Right cardiac atrium (tissue), 5 donors: ENCODE measurements at places on chromosomes 11 and 22. TPM values are rescaled to one million over a fixed set of nuclear protein-coding genes. Genes with fewer than 3 reads are reported as not detected.

Gene OR52I1
- polyA plus RNA-seq, result not detected

Gene GSTT2B
- polyA plus RNA-seq, result 8.5 TPM

Gene C11orf97
- not detected for polyA plus RNA-seq

Gene NXPE4
- not detected for polyA plus RNA-seq

Gene OR2AG1
- not detected for polyA plus RNA-seq

Gene SLC22A25
- not detected for polyA plus RNA-seq

Gene MUC2
- polyA plus RNA-seq, result 0.02 TPM

Gene CCDC87
- polyA plus RNA-seq, result 0.43 TPM

Gene NCAPH2
- polyA plus RNA-seq, result 29.1 TPM

Gene MUC5AC
- polyA plus RNA-seq, result not detected

Gene TUBA8
- polyA plus RNA-seq, result 307 TPM

Gene TPBGL
- 0.05 TPM for polyA plus RNA-seq

Gene API5
- polyA plus RNA-seq, result 17.7 TPM

Gene GGT1
- polyA plus RNA-seq, result 3.7 TPM

Gene OR5L1
- polyA plus RNA-seq, result not detected

Gene PHF21B
- polyA plus RNA-seq, result 0.50 TPM

Gene OR10D3
- not detected for polyA plus RNA-seq

Gene KRTAP5-2
- polyA plus RNA-seq, result not detected

Gene UBQLNL
- polyA plus RNA-seq, result 0.18 TPM

Gene OR8A1
- not detected for polyA plus RNA-seq

Gene SHANK3
- polyA plus RNA-seq, result 20.1 TPM

Gene TYR
- not detected for polyA plus RNA-seq

Gene RGL4
- polyA plus RNA-seq, result 0.45 TPM

Gene KCNE3
- 2.2 TPM for polyA plus RNA-seq

Gene DNAJB7
- not detected for polyA plus RNA-seq

Gene VPS51
- 67.1 TPM for polyA plus RNA-seq

Gene SLC5A1
- 49.5 TPM for polyA plus RNA-seq

Gene CEP164
- 8.6 TPM for polyA plus RNA-seq

Gene RIMBP3C
- 0.02 TPM for polyA plus RNA-seq

Gene CHRNA10
- 0.38 TPM for polyA plus RNA-seq

Gene TRIM22
- 14.4 TPM for polyA plus RNA-seq

Gene MYO7A
- 2.4 TPM for polyA plus RNA-seq

Gene BIK
- 0.52 TPM for polyA plus RNA-seq

Gene RAB3IL1
- polyA plus RNA-seq, result 9.7 TPM

Gene PNPLA3
- polyA plus RNA-seq, result 0.48 TPM

Gene OR52E4
- not detected for polyA plus RNA-seq

Gene RAD9A
- polyA plus RNA-seq, result 7.3 TPM

Gene MFRP
- polyA plus RNA-seq, result 0.02 TPM

Gene UBASH3B
- 0.34 TPM for polyA plus RNA-seq

Gene CXCR5
- polyA plus RNA-seq, result 0.34 TPM

Gene CASP1
- 6.6 TPM for polyA plus RNA-seq

Gene MSANTD4
- 9.9 TPM for polyA plus RNA-seq

Gene LRRC10B
- 0.57 TPM for polyA plus RNA-seq

Gene SPA17
- 7.9 TPM for polyA plus RNA-seq
